ENCODE measurements at places on chromosomes 13 and 19.

DNA sequence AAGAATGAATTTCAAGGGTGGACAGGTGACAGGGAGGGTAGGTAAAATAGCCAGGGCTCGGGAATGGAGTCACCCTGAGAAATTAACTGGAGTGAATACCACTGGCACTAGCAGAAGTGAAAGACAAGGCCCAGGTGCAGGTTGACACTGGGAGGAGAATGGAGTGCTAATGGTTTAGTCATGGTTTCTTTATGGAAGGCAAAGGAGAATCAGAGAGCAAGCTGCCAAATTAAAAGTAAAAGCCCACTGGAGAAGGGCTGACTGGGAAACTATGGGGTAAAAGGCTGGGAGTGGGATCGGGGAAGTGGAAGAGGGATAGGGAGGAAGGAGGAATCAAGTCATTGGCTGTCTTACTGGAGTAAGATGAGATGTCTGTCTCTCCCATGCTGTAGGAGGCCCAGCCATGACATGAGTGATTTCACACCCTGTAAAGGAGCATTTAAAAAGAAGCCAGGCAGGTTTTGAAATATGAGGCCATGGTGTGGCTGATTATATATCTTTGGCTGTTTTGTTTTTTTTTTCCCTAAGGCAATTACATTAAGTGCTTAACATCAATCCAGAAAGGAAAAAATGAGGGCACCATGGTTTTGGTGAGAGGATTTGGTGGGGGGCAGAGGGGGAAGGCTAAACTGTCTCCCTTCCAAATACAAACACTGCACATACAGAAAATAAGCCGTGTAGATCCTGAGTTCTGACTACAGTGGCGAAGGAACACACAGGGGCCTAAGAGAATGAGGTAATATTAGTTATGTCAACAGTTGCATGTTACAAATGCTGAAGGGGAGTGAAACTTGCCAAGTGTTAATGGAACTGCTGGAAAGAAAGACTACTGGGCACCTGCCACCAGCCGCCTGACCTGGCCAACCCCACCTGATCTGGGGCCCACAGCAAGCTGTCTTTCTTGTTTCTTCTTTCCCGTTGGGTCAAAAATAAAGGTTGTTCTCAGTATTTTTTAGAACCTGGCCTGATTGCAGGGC lies 183.5 kb upstream of the TSC22D1 start:
- DNase-seq: no peak

DNA sequence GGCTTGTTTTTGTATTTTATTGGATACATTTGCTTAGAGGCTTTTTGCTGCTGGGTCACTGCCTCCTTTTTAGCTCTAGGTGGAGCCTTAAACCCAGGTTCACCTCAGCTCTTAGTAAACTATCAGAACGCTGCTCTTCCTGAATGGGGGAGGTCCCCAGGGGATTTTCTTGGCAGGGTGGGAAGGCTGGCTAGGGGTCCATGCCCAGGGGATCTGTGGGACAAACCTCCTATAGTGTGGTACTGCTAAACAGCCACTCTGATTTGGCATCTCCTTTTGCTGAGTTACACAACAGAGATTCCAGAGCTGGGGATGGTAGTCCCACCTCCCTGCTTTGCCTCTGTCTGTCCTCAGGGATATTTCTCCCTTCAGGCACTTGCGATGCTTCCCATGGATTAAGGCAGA lies 204.9 kb downstream of the ZIC5 start:
- no peak for DNase-seq

DNA sequence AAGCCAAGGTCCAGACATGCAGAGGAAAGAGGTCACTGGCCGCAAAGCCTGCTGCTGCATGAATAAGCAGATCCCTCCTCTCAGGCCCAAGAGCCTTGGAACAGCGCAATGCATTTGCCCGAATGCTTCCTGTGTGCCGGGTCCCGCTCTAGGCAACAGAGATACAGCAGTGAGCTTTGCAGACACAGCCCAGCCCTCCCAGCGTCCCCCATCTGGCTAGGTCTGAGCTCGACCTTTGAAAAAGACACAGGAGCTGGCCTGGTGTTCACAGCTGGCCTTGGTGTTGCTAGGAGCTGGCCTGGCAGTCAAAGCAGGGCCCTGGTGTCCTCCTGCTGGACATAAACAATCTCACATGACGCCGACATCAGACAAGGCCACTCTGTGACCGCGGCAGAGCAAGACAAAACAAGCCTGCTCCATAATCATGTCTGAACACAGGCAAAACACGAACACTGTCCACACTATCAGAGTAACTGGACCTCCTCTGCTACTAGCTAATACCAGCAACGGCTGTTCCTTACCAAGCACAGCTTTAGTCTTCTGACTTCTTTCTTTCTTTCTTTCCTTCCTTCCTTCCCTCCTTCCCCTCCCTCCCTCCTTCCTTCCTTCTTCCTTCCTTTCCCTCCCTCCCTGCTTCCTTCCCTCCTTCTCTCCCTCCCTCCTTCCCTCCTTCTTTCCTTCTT lies 5.7 kb upstream of the PEX11G start:
- no peak for DNase-seq

- DNase-seq: no peak
Measured at GRCh38 chr13:26759249-26759906, 1.2 kb downstream of the GPR12 start.

- peak; percentile 64 for DNase-seq
Measured at GRCh38 chr19:35828692-35829301, 16.2 kb upstream of the PRODH2 start.

GRCh38 chr19:45059258-45059965 lies 16.9 kb downstream of the ZNF296 start:
- peak; percentile 89 for DNase-seq

GRCh38 chr13:31663880-31664585 lies 75.3 kb upstream of the RXFP2 start:
- DNase-seq: no peak

DNA sequence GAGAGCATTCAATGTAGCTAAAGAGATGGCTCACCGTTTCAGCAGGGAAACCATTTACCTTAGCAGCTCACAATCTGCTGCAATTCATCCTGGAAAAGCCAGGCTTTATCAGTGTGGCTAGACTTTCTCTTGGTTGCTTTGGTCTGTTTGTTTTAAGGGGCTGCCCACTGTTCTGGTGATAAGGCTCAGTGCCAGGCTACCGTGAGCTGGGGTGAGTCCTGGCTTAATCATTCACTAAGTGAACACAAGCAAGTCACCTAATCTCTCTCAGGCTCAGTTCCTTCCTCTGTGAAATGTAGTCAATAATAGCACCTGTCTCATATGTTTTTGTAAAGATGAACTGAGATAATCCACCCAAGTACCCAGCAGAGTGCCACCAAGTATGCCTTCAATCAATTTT lies 229.0 kb downstream of the TEX29 start:
- no peak for DNase-seq

GRCh38 chr13:27263438-27263837 lies 7.2 kb upstream of the RASL11A start:
- peak; percentile 42 for DNase-seq

GRCh38 chr19:19465436-19466070 lies 49.8 kb downstream of the TSSK6 start:
- DNase-seq: no peak

GRCh38 chr13:20808874-20809273 lies 35.1 kb upstream of the EEF1AKMT1 start:
- no peak for DNase-seq

DNA sequence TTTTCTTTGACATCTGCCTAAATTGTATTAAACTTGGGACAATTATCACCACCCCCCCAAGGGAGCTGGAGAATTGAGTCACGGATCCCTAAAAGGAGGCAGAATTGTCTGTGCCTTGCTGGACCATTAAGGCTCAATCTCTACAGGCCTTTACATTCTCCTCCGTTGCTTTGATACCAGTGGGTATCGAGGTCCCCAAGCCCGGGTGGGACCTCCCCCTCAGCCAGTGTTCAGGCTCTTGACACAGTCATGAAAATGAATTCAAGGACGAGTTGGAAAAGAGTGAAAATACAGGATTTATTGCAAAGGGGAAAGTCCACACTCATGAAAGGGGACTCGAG lies 5.6 kb downstream of the PPP1R15A start:
- DNase-seq: no peak

DNA sequence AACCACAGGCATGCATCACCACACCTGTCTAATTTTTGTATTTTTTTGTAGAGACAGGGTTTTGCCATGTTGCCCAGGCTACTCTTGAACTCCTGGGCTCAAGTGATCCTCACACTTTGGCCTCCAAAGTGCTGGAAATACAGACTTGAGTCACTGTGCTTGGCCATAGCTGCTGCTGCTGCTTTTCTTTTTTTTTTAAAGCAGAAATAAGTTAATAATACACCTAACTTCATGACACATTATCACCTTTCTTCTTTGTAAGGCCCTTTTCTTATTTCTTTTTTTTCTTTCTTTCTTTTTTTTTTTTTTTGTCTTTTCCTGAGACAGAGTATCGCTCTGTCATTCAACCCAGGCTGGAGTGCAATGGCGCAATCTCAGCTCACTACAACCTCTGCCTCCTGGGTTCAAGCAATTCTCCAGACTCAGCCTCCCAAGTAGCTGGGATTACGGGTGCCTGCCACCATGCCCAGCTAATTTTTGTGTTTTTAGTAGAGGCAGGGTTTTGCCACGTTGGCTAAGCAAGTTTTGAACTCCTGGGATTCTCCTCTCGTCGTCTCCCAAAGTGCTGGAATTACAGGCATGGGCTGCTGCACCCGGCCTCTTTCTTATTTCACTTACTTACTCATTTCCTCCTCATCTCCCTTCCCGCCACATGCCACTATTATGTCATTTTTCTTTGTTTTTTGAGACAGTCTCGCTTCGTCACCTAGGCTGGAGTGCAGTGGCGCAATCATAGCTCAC lies 8.7 kb downstream of the SHKBP1 start:
- no peak for DNase-seq

DNA sequence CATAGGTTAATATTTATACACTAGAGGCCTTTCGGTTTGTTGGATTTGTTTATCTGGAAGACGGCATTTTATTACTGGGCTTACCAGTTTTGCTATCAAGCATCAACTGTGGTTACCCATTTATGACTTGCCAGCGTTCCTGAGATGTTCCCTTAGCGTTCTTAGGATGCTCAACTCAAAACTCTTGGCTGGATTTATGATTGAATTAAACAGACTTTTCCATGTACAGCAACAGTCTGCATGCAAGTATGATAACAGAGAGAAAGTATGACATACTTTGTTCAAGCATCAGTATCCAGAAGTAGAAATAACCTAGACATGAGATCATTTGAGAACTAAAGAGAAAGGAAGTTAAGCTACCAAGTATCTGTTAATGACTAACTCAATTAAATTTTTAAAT lies 29.9 kb upstream of the RNF113B start:
- no peak for DNase-seq

DNA sequence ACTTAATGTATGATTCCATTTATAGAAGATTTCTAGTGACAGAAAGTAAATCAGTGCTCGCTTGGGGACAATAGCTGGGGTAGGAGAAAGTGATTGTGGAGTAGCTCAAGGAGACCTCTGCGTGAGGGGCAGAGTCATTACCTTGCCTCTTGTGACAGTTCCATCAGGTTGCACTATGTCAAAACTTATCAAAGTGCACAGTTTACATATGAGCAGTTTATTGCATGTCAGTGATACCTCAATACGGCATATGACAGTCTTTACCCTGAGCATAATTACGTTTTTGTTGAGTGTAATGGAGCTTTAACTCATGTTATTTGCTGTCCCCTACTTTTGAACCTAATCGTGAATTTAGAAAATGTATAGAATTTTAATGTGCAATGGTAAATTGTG lies 15.0 kb downstream of the ARHGEF7 start:
- DNase-seq: no peak

GRCh38 chr19:16217716-16218451 lies 20.2 kb downstream of the AP1M1 start:
- no peak for DNase-seq

GRCh38 chr13:53144826-53145225 lies 116.2 kb downstream of the OLFM4 start:
- no peak for DNase-seq

- DNase-seq: peak; percentile 73
Measured at GRCh38 chr19:11293433-11294389, 2.2 kb upstream of the TSPAN16 start.

DNA sequence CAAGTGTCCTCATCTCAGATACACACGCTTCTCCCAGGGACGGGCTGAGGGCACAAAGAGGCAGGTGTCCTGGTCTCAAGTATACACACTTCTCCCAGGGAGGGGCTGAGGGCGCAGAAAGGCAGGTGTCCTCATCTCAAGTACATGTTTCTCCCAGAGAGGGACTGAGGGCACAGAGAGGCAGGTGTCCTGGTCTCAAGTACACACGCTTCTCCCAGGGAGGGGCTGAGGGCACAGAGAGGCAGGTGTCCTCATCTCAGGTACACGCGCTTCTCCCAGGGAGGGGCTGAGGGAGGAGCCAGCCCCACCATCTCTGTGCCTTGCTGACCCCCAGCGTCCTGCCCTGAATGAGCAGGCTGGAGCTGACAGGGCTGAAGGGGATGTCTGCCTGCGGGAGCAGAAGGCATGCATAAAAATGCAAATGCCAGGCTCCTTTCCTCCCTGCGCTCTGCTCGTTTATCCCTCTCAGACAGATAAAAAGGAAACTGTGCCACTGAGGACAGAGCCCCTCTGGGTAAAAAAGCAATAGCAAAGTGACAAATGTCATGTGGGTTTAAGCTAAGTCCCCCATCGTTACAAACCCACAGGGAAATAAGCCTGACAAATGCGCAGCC lies 96.1 kb upstream of the UQCRFS1 start:
- no peak for DNase-seq

DNA sequence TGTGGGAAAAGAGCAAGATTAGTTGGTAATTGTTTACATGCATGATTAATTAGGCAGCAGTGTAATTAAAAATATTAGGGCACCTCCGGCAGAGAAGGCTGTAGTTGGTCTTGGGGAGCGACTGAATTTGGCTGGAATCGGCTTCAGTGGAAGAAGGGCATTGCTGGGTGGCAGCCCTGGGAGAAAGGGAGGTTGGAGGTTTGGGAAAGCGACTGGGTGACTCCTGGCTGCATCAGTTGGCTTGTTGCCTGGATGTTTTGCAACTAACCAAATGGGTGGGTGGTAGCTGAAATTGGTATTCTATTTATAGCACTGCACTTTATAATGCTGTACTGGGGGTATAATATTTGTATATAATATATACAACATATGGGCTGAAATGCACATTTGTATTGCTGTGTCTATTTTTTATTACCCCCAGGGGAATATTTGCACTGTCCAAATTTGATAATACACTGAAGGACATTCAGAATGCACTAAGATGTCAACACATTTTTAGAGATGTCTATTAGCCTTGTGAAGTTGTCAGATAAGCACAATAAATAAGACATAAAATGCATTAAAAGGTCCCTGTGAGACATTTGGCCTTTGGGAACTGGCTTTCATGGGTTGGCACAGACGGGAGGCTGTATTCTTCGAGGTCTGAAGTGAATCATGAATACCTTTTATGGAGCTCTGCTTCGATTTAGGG lies 1.7 kb downstream of the B3GLCT start:
- no peak for DNase-seq

- no peak for DNase-seq
Measured at GRCh38 chr13:108496362-108497210, 132.8 kb upstream of the MYO16 start.

DNA sequence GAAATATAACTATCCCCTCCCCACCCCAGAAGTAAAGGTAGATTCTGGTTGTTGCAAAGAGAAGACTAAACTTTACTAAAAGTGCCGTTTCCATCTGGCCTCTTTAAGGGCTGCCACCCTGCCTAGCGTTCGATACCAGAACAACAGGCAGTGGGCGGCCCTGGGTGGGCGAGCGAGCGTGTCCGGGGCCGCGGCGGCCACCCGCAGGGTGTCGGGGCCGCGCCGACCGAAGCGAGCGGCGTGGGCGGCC lies 2.6 kb downstream of the FGF9 start:
- peak; percentile 18 for DNase-seq

- no peak for DNase-seq
Measured at GRCh38 chr19:18861235-18861634, 29.5 kb downstream of the UPF1 start.
